Activated CD8-positive, alpha-beta memory T cell treated with anti-CD3 and anti-CD28 coated beads for 48 hours (primary cell): ENCODE measurements at places on chromosomes 5 and 9.

DNA sequence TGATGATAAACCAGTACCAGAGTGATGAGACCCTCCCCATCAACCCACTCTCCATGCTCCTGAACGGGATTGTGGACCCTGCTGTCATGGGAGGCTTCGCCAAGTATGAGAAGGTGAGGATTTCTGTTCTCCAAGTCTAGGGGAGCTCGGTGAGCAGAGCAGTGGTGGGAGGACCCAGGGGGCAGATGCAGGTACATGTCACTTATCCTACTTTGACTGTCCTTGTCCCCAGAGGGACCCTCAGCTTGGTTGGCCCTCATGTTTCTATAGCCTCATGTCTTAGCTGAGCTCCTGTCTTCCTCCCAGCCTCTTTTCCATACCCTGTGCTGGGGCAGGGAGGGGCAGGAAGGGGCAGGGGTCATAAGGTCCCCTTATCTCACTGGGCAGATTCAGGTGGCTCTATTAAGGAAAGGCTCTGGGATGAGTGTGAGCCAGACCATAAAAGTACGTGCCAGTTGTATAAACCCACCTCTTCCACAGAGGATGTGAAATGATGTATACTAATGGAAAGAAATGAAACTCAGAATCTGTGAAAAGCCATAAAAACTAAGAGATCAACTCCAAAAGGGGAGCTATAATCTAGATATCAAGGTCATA is 38.0 kb upstream of the FOXI1 start:
- no peak for DNase-seq

DNA sequence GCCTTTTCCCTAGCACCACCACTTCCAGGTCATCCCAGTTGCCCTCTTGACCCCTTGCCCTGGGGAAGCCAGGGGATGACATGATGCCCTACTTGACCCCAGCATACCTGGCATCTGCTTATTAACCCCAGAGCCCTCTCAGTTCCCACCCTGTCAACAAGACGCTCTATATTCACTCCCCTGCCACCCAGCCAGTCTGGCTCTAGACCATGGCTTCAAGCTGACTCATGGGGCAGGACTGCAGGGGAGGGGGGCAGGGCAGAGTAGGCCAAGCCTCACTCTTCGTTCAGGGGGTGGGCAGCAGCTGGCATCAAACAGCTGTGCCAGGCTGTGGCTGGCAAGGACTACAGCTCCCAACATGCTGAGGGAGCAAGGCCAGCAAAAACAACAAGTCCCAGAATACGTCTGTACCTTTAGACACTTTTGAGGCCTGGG is 5.3 kb downstream of the ATOSB start:
- no peak for DNase-seq

DNA sequence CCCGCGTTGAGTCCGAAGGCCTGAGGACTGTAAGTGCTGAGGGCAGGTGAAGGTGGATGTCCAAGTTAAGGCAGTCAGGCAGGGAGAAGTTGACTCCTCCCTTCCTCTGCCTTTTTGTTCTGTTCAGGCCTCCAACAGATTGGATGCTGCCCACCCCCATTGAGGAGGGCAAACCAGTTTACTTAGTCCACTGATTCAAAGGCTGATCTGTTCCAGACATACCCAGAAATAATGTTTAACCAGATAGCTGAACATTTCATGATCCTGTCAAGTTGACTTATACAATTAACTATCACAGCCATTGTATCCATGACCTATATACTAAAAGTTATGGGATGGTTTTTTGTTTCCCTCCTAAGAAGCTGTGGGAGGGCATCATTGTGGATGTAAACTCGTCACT is 8.3 kb upstream of the TEX48 start:
- no peak for DNase-seq

GRCh38 chr5:61304590-61305381 is 27.3 kb upstream of the ZSWIM6 start:
- no peak for DNase-seq

- no peak for DNase-seq
Measured at GRCh38 chr5:43063721-43064171, 23.6 kb upstream of the ANXA2R start.

GRCh38 chr5:81268521-81269196 is 32.7 kb upstream of the ZCCHC9 start:
- DNase-seq: no peak

GRCh38 chr5:159449925-159450324 is 119.6 kb upstream of the IL12B start:
- DNase-seq: no peak

GRCh38 chr9:130971294-130971849 is 32.3 kb upstream of the FIBCD1 start:
- no peak for DNase-seq
